ENCODE measurements at places on chromosomes 7 and 10.

- no peak for DNase-seq
Observed at GRCh38 chr10:13725594-13725993, 138.8 kb downstream of the PRPF18 start.

- no peak for DNase-seq
Observed at GRCh38 chr7:8232999-8233847, 28.7 kb downstream of the ICA1 start.

- DNase-seq = no peak
Observed at GRCh38 chr10:16742165-16742960, 74.9 kb downstream of the RSU1 start.

DNA sequence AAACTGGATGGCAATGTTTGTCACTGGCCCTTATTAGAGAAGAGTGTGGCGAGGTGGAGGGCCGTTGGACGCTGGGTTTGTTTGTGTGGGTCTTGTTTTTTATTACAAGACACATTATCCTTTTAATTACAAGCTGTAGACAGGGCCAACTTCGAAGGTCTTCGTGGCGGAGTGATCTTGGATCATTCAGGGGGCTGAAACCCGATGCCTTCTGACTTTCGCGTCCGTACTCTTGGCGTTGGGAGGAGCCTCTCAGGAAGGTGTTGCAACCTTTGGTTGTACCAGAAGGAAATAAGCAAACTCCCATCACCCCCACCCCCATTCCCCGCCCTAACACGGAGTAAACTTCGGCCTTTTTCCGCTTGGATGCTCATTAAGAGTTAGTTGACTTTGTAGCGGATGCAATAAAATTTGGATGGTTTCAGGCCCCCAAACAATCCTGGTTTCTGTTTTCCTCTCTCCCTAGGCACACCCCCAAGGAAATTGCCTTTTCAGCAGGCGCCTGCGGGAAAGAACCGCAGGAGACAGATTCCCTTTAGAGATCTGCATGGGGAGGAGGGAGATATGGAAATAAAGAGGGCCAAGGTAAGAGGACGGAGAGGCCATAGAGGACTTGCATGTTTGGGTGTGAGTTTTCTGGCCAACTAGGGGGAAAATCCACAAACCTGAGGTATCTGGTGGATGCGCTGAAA, 294.5 kb upstream of the NFE2L3 start:
- DNase-seq = no peak

DNA sequence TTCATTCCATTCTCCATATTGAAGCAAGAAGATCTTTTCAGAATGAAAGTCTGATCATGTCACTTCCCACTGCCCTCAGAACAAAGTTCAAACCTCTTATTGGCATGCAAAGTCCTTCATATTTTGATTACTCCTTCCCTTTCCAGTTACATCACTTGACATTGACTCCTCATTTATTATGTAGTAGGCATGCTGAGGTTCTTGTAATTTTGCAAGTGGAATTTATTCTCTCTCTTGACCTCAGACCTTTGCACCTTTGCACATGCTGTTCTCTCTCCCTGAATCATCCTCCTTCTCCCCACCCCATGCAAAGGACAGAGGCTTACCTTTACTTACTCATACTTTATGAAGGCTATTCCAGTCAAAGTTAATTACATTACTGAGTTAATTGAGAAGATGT, 13.0 kb downstream of the ITPRID1 start:
- no peak for DNase-seq

DNA sequence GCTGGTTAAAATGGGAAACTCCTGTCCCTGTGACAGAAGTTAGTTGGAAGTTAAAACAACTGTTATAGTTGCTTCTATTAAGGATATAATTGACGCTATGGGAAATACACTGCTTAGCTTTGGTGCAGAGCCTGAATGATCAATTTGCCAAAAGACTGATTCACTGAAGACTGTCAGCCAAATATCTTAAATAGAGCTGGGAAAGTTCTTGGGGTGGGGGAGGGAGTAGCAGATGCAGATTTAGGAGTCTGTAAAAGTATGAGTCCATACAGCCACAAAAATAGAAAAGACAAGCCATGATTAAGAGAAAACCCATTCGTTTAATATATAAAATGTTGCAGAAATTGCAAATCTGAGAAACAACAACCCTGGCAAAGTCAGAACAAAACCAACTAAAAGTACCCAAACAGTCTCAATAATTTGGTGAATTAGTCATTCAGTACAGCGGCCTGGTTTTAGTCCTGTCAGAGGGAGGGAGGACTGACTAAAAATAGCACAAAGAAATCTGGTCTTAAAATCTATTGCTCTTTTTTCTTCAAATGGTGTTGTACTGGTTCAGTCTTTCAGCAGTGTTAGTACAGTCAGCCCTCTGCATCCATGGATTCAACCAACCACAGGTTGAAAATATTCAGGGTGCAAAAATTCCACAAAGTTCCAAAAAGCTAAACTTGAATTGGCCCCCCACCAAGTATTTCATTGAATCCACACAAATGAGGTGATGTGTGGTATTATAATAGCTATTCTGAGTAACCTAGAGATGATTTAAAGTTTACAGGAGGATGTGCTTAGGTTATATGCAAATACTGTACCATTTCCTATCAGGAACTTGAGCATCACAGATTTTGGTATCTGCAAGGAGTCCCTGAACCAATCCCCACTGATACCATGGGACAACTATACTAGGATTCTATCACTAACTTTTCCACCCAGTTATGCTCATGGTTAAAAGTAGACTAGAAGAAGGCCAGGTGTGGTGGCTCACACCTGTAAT, 30.0 kb downstream of the STK17A start:
- DNase-seq = peak; percentile 38

DNA sequence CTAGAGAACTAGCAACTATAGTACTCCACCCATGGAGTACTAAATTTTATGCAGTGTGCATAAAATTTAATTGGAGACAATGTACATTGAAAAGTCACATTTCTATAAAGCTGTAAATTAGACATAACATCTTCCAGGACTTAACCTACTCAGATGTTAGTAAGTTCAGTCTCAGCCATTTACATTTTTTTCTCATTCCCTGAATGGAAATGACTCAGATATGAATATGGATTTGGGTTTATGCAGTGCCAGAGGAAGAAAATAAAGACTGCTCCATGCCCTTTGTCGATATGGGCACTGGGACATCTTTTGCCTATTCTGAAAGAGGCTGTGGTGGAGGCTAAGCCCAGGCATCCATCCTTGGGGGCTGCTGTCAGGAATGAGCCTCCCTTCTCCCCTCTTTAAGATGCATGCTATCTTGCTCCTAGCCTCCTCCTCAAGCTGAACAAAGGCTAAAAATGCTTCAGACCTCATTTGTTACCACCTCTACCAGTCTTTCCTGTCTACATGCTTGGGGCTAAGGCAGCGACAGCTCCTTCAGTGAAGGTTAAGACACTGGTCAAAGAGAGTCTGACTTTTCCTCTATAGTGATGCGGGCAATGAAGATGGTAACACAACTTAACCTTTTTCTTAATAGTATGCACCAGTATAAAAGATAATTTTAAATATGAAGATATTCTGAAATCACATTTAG, 486.8 kb upstream of the ANKRD30A start:
- DNase-seq = no peak

DNA sequence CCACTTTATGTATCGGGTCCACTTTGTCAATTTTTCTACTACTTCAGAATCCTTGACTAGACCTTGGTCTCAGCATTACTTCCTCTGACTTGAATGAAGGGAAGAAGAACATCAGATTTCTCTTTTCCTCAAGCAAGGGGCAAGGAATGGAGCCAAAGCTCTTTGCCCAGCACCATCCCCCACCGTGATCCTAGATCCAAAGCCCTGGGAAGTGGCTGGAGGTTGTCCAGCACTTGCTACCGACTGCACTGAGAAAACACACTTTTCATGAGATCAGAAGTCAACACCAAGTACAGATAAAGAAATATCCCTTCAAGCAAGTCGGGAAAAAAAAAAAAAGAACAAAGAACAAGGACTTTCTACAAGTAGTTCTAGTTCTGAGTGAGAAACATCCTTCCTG, 102.1 kb upstream of the DDC start:
- no peak for DNase-seq

- no peak for DNase-seq
Observed at GRCh38 chr7:34128762-34129161, 223.4 kb downstream of the BMPER start.

- DNase-seq = no peak
Observed at GRCh38 chr7:78103475-78103874, 304.9 kb downstream of the PHTF2 start.

- no peak for DNase-seq
Observed at GRCh38 chr7:47571331-47572093, 10.4 kb downstream of the TNS3 start.

DNA sequence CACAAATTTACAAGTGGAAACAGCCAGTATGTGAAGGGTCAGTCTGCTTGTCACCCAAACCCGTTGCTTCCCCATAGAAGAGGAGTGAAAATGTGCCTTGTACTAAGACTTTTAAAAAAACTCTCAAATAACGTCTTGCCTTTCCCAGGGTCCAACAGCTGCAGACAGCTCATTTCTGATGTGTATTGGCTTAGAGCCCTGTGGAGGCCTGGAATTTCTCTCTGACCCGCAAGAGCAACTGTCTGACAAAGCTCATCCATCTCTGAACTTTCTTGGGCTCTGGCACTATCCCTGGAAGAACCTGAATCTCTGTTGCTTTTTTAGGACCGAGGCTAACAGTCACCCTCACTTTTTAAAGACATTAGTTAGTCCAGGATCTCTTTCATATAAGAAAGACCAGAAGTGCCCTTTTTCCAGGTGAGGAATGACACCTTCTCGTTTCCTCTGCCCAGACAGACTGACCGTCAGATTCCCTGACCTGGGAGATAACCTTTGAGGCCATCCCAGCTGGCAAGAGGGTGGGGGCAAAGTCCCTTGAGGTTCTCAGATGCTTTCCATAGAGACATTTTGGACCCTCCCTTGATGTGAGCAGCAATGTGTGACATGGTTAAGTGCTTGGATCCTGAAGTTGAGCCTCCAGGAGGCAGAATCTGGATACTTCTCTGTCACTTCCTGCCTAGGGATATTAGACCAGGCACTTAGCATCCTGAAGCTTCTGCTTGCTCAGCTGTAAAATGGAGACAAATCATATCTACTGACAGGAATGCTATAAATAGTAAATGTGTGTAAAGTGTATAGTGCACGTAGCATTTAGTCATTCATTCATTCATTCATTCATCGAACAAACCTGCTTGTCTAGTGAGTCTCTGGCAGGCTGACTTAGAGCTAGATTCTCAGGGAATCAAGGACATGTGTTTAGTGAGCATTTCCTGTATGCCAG, 4.5 kb upstream of the NODAL start:
- no peak for DNase-seq

DNA sequence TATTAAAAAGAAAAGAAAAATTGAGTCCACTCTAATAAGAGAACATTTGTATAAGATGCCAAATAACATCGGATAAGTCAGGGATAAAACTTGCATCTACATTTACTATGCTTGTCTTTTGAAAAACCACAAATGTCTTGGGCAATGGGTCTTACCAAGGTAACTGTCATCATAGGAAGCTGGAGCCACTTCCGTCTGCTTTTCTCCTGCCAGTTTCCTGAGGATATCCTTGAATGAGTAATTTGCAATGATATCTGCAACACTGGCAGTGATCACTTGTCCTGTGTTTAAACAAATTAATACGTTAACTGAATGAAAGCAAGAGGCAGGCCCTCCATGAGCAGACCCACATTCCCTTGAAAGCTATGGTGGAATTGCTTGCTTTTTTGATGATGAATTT, 47.3 kb downstream of the ITGA8 start:
- no peak for DNase-seq

- DNase-seq = no peak
Observed at GRCh38 chr10:118662228-118663035, 67.0 kb upstream of the PRLHR start.
